ENCODE measurements at places on chromosomes 5 and 9. TPM values are rescaled to one million over a fixed set of nuclear protein-coding genes. Genes with fewer than 3 reads are reported as not detected.

- peaks cover 21% of the 10 kb centered on the region for H3K4me1 ChIP-seq
- no peak for DNase-seq
- H3K27me3 ChIP-seq: no peaks in the 10 kb centered on the region
- H3K27ac ChIP-seq: peak overlapping the region; percentile 25
- no peak overlapping the region for H3K4me3 ChIP-seq
Measured at GRCh38 chr9:134458207-134459108, 132.2 kb downstream of the RXRA start.

DNA sequence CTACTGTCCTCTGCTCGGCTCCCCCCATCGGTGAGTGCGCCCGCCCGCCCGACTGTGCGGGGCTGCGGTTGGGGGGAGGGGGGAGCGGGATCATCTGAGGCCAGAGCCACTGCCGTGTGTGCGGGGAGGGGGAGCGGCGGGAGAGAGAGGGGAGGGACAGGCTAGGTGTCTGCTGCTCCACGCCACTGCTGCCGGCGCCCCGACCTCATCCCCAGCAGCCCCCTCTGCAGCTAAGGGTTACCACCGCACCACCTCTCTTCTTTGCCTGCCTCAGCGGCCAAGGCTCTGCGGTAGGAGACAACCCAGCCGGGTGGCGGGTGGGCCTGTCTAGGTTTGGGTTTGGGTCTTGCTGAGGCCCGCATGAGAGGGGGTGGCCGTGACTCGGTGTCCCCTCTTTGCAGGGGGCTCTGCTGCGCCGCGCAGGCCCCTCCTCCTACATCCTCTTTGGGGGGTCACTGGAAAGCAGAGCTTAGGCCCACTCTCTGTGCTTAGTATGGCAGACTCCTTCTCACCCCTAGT lies 670 bp upstream of the PURA start:
- peak overlapping the region; percentile 99 for H3K27ac ChIP-seq
- no peaks in the 10 kb centered on the region for H3K27me3 ChIP-seq
- no peaks in the 10 kb centered on the region for H3K36me3 ChIP-seq
- H3K4me1 ChIP-seq: peaks cover 46% of the 10 kb centered on the region

GRCh38 chr5:154756868-154757813 lies 2.0 kb downstream of the LARP1 start:
- H3K4me1 ChIP-seq: peaks cover 50% of the 10 kb centered on the region
- no peaks in the 10 kb centered on the region for H3K36me3 ChIP-seq
- H3K27me3 ChIP-seq: no peaks in the 10 kb centered on the region
- H3K4me3 ChIP-seq: peak overlapping the region; percentile 81
- H3K27ac ChIP-seq: peak overlapping the region; percentile 93

- H3K27ac ChIP-seq: no peak overlapping the region
- no peaks in the 10 kb centered on the region for H3K27me3 ChIP-seq
- no peaks in the 10 kb centered on the region for H3K36me3 ChIP-seq
- H3K4me3 ChIP-seq: no peak overlapping the region
Measured at GRCh38 chr5:82217917-82218316, 60.2 kb downstream of the RPS23 start.

DNA sequence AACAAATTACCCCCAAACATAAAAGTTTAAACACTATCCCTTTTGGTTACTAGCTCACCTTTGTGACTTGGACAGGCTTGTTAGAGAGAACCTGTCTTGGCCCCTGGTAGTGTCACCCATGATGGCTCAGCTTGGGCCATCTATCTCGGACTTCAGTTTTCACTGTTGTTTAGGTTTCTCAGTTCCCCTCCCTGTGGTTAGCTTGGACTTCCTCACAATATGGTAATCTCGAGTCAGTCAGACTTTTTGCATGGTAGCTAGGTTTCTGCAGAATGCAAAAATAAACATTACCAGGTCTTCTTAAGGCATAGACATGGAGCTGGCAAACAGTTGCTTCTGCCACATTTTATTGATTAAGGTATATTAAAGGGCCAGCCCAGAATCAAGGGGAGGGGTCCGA lies 324.3 kb upstream of the RORB start:
- no peaks in the 10 kb centered on the region for H3K27me3 ChIP-seq
- H3K27ac ChIP-seq: no peak overlapping the region
- DNase-seq: no peak

Gene SPINK7
- not detected for total RNA-seq

- no peaks in the 10 kb centered on the region for H3K27me3 ChIP-seq
- H3K36me3 ChIP-seq: no peaks in the 10 kb centered on the region
- no peak overlapping the region for H3K4me3 ChIP-seq
- H3K27ac ChIP-seq: no peak overlapping the region
Measured at GRCh38 chr5:76202182-76202581, 119.0 kb downstream of the SV2C start.

DNA sequence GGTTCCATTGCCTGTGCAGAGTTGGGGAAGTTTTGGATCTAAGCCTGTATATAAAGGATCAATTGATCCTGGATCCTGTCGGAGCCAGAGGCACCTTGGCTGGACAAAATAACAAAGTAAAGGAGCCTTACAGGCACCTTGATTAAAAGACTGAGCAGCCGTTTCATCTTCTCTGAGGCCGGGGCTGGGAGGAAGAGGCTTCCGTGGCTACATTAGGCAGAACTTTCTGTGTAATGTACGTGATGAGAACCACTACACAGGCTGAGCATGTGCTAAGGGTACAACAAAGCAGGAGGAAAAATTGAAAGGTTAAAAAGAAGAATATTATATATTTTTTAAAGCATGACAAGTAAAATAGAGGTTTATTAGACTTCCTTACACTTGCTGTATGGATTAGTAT lies 37.0 kb downstream of the IL31RA start:
- no peak overlapping the region for H3K4me3 ChIP-seq
- H3K36me3 ChIP-seq: no peaks in the 10 kb centered on the region
- no peak for DNase-seq
- H3K27me3 ChIP-seq: no peaks in the 10 kb centered on the region

GRCh38 chr9:118635416-118635815 lies 733.8 kb downstream of the BRINP1 start:
- no peak overlapping the region for H3K27ac ChIP-seq
- no peak overlapping the region for H3K4me3 ChIP-seq
- H3K36me3 ChIP-seq: no peaks in the 10 kb centered on the region
- no peaks in the 10 kb centered on the region for H3K4me1 ChIP-seq

Gene SLC4A9
- 0.40 TPM for total RNA-seq

GRCh38 chr5:179276838-179277395 lies 68.3 kb downstream of the ADAMTS2 start:
- peaks cover 5% of the 10 kb centered on the region for H3K4me1 ChIP-seq
- H3K27ac ChIP-seq: peak overlapping the region; percentile 83
- no peak overlapping the region for H3K4me3 ChIP-seq

Gene IL5
- total RNA-seq: not detected

- no peak for DNase-seq
- no peak overlapping the region for H3K27ac ChIP-seq
- no peak overlapping the region for H3K4me3 ChIP-seq
- H3K36me3 ChIP-seq: no peaks in the 10 kb centered on the region
- no peaks in the 10 kb centered on the region for H3K4me1 ChIP-seq
- no peaks in the 10 kb centered on the region for H3K27me3 ChIP-seq
Measured at GRCh38 chr9:3446313-3446712, 79.5 kb downstream of the RFX3 start.

DNA sequence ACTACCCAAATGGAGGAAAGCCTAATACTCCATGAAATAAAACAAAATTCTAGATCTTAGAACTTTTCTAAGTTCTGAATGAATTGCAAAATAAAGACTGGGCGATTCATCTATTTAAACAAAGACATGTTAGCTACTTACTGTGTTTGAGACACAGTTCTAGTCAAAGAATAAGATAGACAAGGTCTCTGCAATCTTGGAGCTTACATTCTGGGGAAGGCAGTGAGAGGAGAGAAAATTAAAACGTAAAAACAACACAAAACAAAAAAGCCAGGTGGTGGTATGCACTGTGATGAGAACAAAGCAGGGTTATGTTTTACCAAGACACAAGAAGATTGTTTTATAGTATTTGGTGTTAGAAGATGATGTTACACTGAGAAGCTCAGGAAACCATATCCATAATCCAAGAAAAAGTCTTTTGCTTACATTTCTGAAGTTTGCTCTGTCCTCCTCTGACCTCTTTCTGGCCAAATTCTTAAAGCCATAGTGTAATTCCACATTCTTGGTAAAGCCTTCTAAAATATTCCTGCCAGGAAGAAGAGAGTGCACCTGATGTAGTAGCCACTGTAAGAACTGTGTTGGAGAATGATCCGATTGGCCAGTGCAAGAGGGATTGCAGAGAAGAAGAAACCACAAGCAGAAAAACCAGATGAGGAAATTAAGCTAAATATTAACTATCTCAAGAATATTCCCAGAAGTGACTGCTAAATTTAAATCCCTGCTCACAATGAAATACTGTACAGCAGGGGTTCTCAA lies 218.4 kb downstream of the PCSK1 start:
- no peak for DNase-seq
- H3K4me3 ChIP-seq: no peak overlapping the region
- H3K36me3 ChIP-seq: no peaks in the 10 kb centered on the region
- no peak overlapping the region for H3K27ac ChIP-seq
- no peaks in the 10 kb centered on the region for H3K27me3 ChIP-seq

DNA sequence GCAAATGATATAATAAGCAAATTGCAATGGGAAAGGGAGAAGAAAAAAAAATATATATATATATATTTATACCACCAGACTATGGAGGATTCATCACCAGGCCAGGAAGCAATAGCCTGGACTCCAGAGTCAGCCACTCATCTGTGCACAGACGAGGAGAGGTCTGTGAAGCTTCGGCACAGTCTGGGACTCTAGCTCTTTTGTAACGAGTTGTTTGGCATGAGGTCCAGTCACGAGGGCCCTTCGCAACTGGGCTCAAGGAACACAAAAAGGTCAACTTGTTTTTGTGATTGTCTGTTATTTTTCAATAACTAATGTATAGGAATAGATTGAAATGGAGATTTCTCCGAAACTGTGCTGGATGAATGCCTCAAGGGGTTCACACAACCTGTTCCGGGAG lies 14.7 kb upstream of the FGF1 start:
- DNase-seq: no peak
- H3K27ac ChIP-seq: no peak overlapping the region
- H3K4me1 ChIP-seq: no peaks in the 10 kb centered on the region
- H3K36me3 ChIP-seq: no peaks in the 10 kb centered on the region

GRCh38 chr9:106019039-106019680 lies 324.8 kb downstream of the TMEM38B start:
- no peaks in the 10 kb centered on the region for H3K36me3 ChIP-seq
- no peaks in the 10 kb centered on the region for H3K4me1 ChIP-seq
- no peak overlapping the region for H3K27ac ChIP-seq
- H3K27me3 ChIP-seq: no peaks in the 10 kb centered on the region
- H3K4me3 ChIP-seq: no peak overlapping the region
- no peak for DNase-seq

Gene DMGDH
- not detected for total RNA-seq

Gene PCDHA12
- not detected for total RNA-seq

GRCh38 chr5:95059636-95060035 lies 225.3 kb downstream of the MCTP1 start:
- no peaks in the 10 kb centered on the region for H3K36me3 ChIP-seq
- H3K4me1 ChIP-seq: no peaks in the 10 kb centered on the region
- H3K27me3 ChIP-seq: no peaks in the 10 kb centered on the region
- no peak overlapping the region for H3K4me3 ChIP-seq

Gene POU5F2
- 5.0 TPM for total RNA-seq

Gene CDH9
- total RNA-seq: not detected

Gene SLC1A1
- 96.9 TPM for total RNA-seq

DNA sequence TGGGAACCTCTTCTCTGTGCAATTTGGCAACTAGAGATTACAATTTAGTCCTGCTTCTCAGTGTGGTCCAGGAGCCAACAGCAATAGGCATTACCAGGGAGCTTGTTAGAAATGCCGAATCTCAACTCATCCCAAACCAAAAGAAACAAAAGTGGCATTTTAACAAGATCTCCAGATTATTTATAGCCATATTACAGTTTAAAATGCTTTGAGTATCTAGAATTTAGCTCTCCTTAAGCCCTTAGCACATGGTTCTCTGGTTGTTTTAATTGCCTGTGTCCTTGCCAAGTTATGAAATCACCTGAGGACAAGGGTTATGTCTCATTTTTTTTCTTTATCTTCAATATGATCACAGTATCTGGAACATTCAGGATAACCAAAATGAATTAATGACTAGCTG lies 51.6 kb upstream of the TAS2R1 start:
- H3K27ac ChIP-seq: no peak overlapping the region
- DNase-seq: no peak
- no peak overlapping the region for H3K4me3 ChIP-seq
- no peaks in the 10 kb centered on the region for H3K27me3 ChIP-seq

- no peak overlapping the region for H3K4me3 ChIP-seq
- no peak for DNase-seq
- H3K27me3 ChIP-seq: no peaks in the 10 kb centered on the region
- H3K4me1 ChIP-seq: no peaks in the 10 kb centered on the region
- no peak overlapping the region for H3K27ac ChIP-seq
Measured at GRCh38 chr9:109424618-109425017, 73.5 kb downstream of the PTPN3 start.

GRCh38 chr9:127300886-127301447 lies 36.4 kb downstream of the GARNL3 start:
- H3K4me3 ChIP-seq: no peak overlapping the region
- no peaks in the 10 kb centered on the region for H3K27me3 ChIP-seq
- no peaks in the 10 kb centered on the region for H3K36me3 ChIP-seq
- no peak for DNase-seq
- H3K4me1 ChIP-seq: no peaks in the 10 kb centered on the region

GRCh38 chr5:176678584-176678983 lies 31.3 kb downstream of the TSPAN17 start:
- H3K4me3 ChIP-seq: no peak overlapping the region
- H3K36me3 ChIP-seq: no peaks in the 10 kb centered on the region
- H3K27me3 ChIP-seq: no peaks in the 10 kb centered on the region
- no peaks in the 10 kb centered on the region for H3K4me1 ChIP-seq
- no peak for DNase-seq
- H3K27ac ChIP-seq: no peak overlapping the region

DNA sequence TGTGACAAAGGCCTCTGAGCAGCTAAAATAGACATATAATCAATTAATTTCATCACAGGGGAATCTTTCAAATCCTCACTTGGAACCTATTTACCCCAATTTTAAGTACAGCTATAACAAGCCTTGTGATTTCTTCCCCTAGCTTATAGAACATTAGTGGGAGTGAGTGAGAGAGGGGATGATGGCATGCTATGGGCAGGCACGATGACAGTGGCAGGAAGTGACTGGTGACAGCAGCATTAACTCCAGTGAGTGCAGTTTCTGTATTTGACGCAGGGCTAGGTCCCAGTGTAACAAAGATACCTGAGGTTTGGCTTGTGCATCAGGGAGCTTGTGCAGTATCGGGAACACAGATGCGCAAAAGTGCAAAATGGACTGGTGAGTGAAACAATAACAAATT lies 54.1 kb downstream of the NPR3 start:
- no peak overlapping the region for H3K4me3 ChIP-seq
- no peak overlapping the region for H3K27ac ChIP-seq
- no peaks in the 10 kb centered on the region for H3K27me3 ChIP-seq
- H3K4me1 ChIP-seq: no peaks in the 10 kb centered on the region
